ENCODE measurements at places on chromosomes 12 and 14.

GRCh38 chr12:122117979-122118378 lies 39.4 kb downstream of the MLXIP start:
- DNase-seq = no peak

DNA sequence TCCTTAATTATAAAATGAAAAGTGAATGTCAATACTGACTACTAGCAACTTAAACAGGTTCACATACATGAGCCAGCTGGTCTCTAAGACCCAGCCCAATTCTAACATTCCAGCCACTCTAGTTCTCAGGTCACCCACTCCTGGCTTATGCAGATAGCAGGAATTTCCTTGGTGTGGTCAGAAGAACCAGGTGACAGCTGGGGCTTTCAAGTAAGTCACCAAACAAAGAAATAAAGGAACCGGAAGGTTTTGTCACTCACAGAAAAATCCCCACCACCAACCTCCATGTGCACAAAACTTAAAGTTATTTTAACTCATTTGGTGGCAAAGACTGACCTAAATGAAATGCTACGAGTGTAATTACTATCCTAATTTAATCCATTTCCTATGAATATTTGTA lies 129.6 kb upstream of the CDKN3 start:
- no peak for DNase-seq

- DNase-seq = no peak
Observed at GRCh38 chr14:68634332-68634731, 158.5 kb downstream of the ZFP36L1 start.

GRCh38 chr12:58765653-58766512 lies 154.4 kb downstream of the LRIG3 start:
- DNase-seq = no peak

GRCh38 chr14:64176330-64176729 lies 117.8 kb downstream of the ESR2 start:
- DNase-seq = no peak

- no peak for DNase-seq
Observed at GRCh38 chr14:34069854-34070582, 119.1 kb upstream of the EGLN3 start.

- no peak for DNase-seq
Observed at GRCh38 chr12:115264605-115265004, 580.6 kb upstream of the TBX3 start.

DNA sequence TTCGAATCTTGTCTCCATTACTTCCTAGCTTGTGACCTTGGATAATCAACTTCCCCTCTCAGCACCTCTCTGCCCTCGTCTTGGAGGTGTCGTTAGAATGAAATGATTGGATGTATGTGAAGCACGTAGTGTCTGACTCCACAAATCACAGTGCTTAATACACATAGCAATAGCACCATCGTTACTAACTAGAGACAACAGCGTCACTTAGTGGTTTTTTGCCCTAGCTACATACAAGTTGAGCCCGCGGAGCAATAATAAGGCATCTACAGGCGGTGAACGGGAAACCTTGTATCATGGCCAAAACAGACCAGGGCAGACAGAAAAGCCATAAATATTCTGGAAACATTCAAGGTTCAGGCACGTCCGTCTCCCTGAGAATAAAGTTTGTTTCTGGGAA lies 154.9 kb downstream of the ASCL4 start:
- DNase-seq = peak; percentile 9

- DNase-seq = no peak
Observed at GRCh38 chr14:71250791-71251190, 343.5 kb downstream of the PCNX1 start.

- DNase-seq = no peak
Observed at GRCh38 chr12:52533686-52534470, 13.7 kb upstream of the KRT5 start.

DNA sequence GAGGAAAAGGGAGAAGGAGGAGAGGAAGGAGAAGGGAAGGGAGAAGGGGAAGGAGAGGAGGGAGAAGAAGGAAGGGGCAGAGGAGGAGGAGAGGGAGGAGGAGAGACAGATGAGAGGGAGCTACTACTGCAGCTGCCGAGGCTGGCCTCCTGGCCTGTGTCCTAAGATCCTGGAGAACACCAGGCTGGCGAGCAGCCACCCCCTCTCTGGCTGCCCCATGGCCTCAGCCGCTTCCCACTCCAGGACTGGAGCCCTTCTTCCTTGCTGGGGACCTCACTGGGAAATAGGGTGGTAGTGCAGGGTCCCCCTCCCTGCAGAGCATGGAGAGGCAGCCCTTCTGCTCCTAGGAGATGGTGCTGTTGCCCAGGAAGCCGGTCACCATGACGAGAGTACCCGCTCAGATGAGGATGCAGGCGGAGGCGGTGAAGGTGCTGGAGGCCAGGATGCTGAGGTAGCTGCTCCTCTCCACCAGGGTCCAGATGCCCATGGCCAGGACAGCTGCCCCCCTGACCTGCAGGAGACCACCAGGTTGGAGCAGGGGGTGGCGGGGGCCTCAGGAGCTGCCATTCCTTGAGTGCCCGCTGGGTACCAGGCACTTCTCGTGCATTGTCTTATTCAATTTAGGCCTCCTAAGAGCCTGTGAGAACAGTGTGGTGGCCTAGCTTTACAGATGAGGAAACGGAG lies 167.9 kb upstream of the PRMT8 start:
- DNase-seq = no peak

DNA sequence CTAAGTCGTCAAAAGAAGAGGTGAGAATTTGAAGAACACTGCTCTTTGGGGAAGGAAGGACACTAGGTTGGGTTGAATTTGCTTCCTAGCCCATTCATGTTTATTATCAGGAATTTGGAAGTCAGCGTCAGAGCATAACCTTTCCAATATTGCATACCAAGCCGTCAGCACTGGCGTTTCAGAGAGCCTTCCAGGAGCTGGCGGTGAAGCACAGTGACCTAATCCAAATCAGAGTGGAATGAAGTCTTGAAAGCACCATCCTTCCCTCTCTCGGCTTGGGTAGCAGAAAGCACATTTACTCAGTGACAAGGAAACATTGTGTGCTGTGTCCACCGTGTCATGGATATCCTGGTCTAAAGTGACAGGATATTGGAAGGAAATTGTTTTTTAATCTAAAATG lies 240.3 kb upstream of the PELI2 start:
- no peak for DNase-seq

- no peak for DNase-seq
Observed at GRCh38 chr12:119180380-119181040, 1.8 kb downstream of the HSPB8 start.

GRCh38 chr12:120416490-120417216 lies 21.3 kb upstream of the COX6A1 start:
- DNase-seq = no peak

GRCh38 chr14:92587700-92588085 lies 74.1 kb downstream of the RIN3 start:
- no peak for DNase-seq

- no peak for DNase-seq
Observed at GRCh38 chr12:132451172-132451835, 38.6 kb upstream of the FBRSL1 start.

- no peak for DNase-seq
Observed at GRCh38 chr14:90871605-90872233, 55.5 kb upstream of the TTC7B start.

GRCh38 chr14:105588236-105588860 lies 62.0 kb downstream of the TMEM121 start:
- DNase-seq = no peak

GRCh38 chr14:53885136-53885640 lies 71.4 kb downstream of the BMP4 start:
- no peak for DNase-seq

GRCh38 chr12:40137252-40137651 lies 31.4 kb upstream of the SLC2A13 start:
- DNase-seq = peak; percentile 47

DNA sequence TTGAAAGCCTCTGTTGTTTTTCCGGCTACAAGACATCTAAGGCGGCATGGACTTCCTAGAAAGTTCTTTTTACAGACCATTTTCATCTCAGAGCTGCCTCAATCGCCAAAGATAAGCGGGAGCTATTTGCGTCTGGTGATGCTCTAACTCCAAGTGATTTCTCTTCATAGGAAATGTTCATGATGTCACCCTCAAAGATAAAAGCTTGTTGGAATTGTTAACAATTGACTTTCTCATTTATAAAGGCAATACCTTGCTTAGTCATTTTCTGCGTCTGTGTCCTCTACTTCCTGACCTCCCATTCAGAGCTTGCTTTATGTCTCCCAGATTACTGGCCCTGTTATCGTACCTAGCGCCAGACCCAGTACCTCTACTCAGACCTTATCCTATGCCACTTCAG lies 259.0 kb upstream of the G2E3 start:
- DNase-seq = no peak

DNA sequence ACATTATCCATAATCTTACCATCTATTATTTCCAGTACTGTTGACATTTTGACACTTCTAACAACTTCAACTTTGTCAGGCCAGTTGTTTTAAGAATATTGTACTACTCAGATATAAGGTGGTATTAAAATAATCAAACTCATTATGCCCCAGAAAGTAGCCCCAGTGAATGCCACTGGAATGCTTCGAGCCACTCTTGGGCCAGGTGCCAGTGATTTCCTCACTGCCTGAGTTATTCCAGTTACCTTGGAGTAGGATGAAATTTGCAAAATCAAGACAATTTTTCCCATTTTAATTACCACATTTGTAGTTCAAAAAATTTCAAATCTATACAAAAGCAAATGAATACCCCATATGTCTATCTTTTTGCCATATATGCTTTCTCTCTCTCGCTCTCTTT lies 9.2 kb downstream of the CIPC start:
- DNase-seq = no peak

GRCh38 chr12:9032202-9032964 lies 43.0 kb downstream of the KLRG1 start:
- DNase-seq = no peak

- no peak for DNase-seq
Observed at GRCh38 chr12:108403952-108404351, 64.8 kb upstream of the CMKLR1 start.

DNA sequence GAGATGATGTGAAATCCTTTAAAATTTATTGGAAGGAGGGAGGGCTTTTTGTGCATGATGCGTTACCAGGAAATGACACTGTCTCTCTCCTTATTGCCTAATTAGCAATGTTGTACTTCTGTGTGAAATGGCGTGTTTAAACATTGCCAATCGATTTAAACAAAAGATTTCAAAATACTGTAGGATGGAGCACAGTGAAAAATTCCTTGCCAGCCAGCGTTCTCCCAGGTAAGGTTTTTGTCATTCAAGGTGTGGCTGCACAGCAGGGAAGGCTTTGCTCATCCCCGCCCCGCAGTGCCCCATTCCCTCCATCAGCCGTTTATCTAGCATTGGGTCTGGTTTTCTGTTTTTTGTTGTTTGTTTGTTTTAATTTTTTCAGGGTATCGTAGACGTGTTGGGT lies 137.3 kb downstream of the CACNA1C start:
- no peak for DNase-seq

DNA sequence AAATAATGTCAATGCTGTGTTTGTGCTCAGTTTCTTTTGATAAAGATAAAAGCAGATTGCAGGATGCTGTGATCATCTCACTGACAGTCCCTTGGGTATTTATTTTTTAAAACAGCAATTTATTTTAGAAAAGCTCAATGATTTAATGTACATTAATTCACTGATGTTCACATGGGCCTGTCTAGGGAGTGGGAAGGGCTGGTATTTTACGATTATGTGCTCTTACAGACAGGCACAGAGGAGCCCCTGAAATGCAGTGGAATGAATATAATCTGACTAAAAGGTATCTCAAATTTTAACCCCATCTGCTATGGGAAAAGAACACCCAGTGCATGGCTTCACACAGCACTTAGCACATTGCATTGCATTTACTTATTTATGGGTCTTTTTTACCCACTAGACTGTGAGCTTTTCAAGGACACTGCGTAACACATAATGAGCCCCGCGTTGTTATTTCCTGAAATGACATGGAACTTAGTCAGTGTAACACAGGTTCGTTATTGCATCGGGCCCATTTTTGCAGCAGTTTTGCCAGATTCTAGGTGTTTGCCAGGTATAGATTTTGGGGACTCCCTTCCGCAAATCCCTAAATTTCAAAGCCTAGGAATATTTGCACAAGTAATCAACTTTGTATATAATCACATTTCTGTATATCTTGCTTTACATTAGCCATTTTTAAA lies 425.3 kb upstream of the FBXO33 start:
- DNase-seq = no peak

DNA sequence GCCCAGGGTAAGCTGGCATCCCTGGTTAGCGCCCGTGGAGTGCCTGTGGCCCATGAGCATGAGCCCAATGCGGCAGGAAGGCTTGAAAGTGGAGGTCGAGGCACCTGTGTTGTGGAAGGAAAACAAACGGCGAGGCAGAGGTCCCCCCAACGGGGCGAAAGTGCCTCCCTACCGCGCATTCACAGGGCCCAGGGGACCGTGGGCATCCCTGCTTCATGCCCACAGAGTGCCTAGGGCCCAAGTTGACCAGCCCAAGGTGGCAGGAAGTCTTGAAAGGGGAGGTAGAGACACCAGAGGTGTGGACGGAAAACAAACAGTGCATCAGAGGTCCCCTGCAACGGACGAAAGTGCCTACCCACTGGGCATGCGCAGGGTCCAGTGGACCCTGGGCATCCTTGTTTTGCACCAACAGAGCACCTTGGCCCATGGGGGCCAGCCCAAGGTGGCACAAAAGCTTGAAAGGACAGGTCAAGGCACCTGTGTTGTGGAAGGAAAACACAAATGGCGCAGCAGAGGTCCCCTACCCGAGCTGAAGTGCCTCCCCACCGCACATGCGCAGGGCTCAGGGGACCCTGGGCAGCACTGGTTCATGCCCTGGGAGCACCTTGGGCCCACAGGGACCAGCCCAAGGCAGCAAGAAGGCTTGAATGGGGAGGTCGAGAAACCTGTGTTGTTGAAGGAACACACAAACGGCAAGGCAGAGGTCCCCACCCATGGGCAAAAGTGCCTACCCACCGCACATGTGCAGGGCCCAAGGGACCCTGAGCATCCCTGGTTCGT lies 377.5 kb downstream of the ALG10 start:
- no peak for DNase-seq

- DNase-seq = no peak
Observed at GRCh38 chr14:56650979-56651378, 71.4 kb downstream of the TMEM260 start.

DNA sequence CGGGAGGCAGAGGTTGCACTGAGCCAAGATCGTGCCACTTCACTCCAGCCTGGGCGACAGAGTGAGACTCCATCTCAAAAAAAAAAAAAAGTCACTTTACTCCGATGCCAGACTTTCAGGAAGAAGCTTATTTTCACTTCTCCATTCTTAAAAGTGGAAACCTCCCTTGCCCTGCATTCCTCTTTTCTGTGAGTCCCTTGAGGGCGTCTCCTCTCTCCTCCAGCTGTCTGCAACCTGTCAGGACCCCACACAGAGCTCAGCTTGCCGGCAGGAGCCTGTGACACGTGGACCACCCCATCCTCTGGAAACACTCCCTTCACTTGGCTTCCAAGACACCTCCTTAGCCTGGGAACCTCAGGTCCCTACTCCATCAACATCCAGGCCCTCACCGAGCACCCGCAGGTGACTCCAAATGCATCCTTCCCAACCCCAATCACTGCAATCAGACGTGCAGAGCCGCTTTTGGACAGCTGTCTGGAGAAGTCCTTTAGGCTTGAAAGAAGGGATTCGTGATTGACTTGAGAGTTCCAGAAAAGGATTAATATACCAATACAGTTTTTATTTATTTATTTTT lies 34.3 kb downstream of the SLC15A4 start:
- DNase-seq = peak; percentile 54

- DNase-seq = no peak
Observed at GRCh38 chr12:12019881-12020280, 50.9 kb upstream of the BCL2L14 start.

All from germinal center (tissue), 1 donor.